ENCODE measurements at places on chromosomes 12 and 14.

- no peak for DNase-seq
Measured at GRCh38 chr12:42262271-42262670, 24.2 kb upstream of the YAF2 start.

DNA sequence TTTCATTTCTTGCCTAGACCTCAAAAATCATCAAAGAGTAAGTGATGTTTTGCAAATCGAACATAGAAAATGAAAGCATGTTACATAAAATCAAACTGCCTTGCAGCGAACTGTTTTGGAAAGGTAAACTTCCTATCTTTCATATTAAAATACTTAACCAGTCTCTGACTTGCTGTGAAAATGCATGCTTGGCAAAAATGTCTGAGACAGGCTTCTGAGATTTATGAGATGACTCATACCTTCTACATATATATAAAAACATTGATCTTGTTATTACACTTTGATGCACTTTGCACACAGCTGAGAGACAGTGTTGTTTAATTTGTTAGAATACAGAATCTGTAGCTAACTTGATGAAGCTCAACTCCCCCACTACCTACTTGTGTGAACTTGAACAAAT lies 179.1 kb downstream of the KITLG start:
- DNase-seq: no peak

GRCh38 chr14:68257969-68258368 lies 438.4 kb downstream of the RAD51B start:
- DNase-seq: no peak

DNA sequence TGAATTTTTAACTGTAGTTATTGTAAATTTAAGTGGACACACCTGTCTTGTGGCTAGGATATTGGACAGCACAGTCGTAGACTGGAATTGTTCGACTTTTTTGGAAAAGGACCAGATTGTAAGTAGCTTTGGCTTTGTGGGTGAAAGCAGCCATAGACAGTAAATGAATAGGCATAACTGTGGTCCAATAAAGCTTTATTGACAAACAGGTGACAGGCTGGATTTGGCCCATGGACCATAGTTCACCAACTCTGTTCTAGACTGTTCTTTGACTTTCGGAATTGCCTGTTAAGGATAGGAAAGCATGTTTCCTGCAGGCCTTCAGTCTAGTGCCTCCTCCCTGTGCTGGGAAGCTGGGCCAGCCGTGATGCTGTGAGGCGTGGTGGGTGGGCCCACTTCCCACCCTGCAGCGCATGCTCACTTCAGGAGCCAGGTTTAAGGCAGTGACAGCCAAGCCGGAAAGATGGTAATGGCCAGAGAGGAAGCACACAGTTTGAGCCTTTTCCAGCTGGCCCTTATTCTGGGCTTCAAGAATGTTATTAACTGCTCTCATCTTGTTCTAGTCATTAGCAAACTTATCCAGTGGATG lies 51.8 kb downstream of the PPP2R5C start:
- no peak for DNase-seq

All from AML-193 (cell line).